ENCODE measurements at places on chromosomes 11 and 22.

GRCh38 chr22:37002633-37003032 is 16.6 kb downstream of the TST start:
- no peak for DNase-seq

DNA sequence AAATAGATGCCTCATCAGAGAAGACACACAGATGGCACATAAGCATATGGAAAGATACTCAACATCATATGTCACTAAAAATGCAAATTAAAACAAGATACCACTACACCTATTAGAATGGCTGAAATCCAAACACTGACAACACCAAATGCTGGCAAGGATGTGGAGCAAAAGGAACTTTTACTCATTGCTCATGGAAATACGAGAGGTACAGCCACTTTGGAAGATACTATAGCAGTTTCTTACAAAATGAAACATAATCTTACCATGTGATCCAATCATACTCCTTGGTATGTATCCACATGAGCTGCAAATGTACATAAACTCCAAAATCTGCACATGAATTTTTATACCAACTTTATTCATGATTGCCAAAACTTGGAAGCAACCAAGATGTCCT is 246.0 kb upstream of the ARHGAP42 start:
- DNase-seq, result no peak

GRCh38 chr11:133383689-133384088 is 148.6 kb downstream of the OPCML start:
- no peak for DNase-seq

GRCh38 chr22:30188911-30189310 is 57.6 kb downstream of the LIF start:
- DNase-seq, result no peak

DNA sequence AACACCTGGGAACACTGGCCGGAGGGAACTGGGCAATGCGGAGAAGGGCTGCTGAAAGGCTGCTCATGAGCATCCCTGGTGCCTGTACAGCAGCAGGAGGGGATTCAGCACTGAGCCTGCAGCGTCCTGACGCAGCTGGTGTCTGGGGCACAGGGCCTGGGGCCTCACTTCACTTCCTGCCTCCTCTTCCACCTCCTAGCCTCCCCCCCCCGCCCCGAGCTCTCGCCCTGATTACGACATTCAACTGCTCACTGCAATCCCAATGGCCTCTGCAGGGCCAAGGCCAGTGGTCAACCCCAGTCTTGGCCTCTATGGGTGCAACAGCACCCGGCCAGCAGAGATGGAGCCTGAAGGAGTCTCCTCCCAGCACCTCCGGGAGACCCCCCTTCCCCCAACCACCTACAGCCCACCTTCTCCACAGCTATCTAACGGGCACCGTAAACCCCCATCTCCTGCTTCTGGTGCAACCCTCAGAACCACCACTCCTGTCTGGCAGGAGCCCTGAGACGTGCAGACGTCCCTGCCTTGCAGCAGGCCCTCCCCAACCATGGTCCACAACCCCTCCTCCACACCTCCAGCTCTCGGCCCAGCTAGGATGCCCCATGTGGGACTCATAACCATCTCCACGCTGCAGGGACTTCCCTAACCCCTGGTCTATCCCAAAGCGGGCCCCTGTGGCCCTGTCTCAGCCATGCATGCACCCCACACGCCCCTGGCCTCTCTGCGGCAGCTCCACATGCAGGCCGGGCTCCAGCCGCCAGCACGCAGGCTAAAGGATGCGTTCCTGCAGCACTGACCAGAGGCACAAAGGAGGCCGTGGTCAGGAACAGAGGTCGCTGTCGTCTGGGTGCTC is 38.2 kb downstream of the BRD1 start:
- DNase-seq, result peak; percentile 75
